ENCODE measurements at places on chromosomes 6 and 20.

- DNase-seq, result no peak
Measured at GRCh38 chr6:69935079-69935478, 68.7 kb downstream of the COL19A1 start.

DNA sequence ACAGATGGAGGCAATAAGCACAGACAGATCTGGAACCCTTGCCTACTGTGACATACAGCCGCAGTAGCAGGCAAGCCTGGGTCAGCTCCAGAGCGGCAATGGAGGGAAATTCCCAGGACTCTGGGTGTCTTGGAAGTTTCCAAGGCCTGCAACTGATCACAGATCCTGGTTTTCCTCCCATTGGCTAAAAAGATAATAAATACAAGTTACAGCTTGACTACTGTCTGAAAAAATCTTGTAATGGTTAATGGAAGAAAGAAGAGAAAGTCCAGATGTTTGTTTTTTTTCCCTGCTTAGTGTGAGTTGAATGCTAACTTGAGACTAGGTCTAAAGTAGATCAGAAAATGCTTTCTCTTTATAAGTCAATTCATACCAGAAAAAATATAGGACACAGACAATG is 307.6 kb downstream of the ALDH8A1 start:
- no peak for DNase-seq

GRCh38 chr6:111070105-111071005 is 16.9 kb upstream of the SLC16A10 start:
- no peak for DNase-seq

GRCh38 chr6:122400121-122400450 is 634 bp downstream of the HSF2 start:
- DNase-seq, result no peak

- DNase-seq, result no peak
Measured at GRCh38 chr6:117409420-117409819, 16.3 kb downstream of the ROS1 start.

DNA sequence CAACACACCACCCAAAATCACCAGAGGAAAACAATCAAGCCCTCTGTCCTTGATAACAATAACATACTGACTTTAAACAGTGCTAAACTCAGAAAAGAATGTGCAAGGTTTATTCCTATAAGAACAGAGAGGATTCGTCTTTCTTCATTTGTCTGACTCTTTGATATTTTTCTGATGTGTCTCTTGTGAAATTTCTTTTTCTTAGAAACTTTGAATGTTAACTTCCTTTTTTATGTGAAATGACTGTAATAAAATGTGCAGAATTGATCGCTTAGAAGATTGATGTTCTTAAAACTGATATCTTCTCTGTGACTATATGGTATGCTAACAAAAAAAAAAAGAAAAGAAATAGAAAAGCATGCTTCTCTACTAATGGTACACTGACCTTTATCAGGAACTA is 947.4 kb upstream of the CITED2 start:
- DNase-seq, result no peak

DNA sequence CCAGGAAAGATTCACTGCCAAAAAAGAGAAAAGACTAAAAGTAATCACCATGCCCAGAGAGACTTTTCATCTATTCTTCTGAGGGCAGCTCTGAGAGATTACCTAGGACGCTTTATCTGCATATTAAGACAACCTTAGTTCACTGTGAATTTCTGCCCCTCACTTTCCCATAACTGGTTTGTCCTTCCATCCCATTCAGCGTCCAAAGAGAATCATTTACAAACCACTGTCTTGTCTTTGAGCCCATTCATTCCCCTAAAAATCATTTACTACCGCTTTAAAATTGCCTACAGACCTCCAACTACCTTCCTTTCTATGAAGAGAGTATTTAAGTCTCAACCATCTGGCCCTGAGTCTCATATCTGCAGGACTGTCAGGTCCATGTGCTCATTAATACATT is 149.0 kb downstream of the PDSS2 start:
- no peak for DNase-seq

GRCh38 chr20:10357061-10357708 is 76.8 kb downstream of the MKKS start:
- no peak for DNase-seq

DNA sequence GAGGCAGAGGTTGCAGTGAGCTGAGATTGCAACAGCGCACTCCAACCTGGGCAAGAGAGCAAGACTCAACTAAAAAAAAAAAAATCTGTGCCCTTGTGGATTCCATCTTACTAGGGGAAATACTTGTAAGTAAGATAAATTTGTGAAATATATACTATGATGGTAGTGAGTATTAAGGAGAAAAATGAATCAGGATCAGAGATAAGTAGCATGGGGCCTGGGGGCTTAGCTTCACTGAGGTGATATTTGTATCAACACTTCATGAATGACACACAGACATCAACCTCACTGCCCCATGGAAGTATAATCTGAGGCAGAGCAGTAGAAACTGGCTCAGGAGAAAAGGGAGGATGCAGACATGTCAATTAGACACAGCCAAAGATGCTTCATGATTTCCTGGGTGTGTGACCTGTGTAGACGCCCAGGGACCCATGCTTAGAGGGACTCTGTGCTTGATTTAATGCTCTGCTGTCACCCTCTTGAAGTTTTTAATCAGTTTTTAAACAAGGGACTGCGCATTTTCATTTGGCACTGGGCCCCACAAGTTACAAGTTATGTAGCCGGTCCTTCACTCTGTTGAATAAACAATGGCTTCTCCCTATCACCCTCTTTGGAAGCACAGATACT is 41.9 kb downstream of the PCNA start:
- no peak for DNase-seq

- DNase-seq, result no peak
Measured at GRCh38 chr6:4612636-4613171, 163.5 kb upstream of the CDYL start.

Data from GM12891 (cell line).